NCI-H187 (cell line): ENCODE measurements at places on chromosomes 4 and X.

DNA sequence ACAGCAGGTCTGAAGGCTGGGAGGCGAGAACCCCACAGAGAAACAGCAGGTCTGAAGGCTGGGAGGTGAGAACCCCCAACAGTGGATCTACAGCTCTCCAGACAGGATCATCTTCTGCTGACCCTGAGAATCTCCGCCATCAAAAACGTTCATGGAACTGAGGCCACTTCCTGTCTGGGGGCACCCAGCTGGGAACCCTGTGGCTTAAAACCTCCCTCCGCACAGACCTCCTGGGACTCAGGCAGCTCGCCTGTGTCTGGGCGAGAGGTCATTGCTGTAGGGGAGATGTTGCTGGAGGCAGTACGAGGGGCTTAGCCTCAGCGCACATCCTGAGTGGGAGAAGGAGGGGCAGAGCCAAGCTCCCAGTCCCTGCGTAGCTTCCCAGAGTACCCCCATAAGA, 15.1 kb upstream of the CLDN24 start:
- DNase-seq = no peak

- no peak for DNase-seq
These were observed 210.8 kb upstream of the IRS4 start for GRCh38 chrX:108947205-108947604.

DNA sequence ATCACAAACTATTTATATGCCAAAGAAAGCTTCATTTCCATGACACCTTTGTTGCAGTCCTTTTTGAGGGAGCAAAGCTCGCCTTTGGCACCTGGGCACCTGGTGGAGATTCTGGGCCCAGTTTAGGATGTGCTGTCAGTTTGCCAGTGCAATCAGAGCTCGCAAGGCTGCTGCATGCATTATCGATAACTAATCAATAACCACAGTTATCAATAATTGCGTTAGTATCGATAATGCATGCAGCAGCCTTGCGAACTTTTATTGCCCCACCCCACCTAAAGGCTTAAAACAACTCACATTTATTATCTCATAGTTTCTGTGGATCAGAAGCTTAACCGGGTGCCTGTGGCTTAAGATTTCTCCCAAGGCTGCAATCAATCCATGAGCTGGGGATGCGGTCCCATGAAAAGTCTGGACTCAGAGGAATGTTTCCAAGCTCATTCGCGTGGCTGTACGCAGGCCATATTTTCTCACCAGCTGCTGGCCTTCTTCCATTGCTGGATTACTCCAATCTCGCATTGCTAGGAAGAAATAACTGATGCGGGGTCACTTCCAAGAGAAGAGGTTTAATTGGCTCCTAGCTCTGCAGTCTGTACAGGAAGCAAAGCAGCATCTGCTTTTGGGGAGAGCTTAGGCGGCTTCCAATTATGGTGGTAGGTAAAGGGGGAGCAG, 6.2 kb upstream of the AFAP1 start:
- no peak for DNase-seq

DNA sequence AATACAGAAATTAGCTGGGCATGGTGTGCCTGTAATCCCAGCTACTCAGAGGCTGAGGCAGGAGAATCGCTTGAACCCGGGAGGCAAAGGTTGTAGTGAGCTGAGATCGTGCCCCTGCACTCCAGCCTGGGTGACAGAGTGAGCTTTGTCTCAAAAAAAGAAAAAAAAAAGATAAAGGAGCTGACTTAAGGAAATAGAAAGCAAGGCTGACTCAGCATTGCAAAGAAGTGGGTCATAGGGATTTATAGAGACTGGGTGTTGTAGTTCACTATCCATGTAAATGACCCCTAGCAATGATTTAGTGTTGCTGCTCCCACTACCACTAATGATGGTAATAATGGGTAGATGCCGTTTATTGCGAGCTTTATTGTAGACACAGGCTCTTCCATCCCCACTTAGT, 47.6 kb downstream of the ADD1 start:
- DNase-seq = no peak

- DNase-seq = no peak
These were observed 20.4 kb downstream of the WDR13 start for GRCh38 chrX:48617542-48618340.

DNA sequence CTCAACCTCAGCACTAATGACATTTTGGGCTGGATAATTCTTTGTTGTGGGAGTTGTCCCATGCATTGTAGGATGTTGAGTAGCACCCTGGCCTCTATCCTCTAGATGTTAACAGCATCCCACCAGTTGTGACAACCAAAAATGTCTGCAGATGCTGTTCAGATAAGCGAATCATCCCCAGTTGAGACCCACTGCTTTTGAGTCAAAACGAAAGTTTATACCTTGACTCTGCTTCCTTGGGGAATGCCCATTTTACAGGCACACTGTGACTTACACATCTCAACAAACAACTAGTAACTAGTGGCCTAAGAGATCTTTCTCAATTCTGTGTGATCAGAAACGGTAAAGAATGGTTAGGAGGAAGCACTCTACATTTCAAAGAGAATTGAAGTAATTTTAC, 37.0 kb downstream of the SEPSECS start:
- no peak for DNase-seq

- DNase-seq = no peak
These were observed 383 bp upstream of the TBC1D19 start for GRCh38 chr4:26583538-26583864.

DNA sequence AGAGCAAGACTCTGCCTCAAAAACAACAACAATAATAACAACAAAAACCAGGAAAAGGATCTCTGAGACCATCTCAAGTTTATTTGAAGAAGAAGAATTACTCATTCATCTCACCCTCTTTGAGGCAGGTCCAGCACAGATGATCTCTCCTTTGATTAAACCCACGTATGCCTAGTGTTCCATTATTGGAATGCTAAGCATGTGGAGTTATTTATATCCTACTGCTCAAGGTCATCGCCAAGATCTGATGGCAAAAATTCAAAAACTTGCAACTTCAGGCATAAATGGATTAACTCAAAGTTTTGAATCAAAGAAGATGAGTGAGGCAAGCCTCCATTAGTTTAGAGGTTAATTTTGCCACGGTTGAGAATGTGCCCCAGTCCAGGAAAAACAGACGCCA, 184.2 kb downstream of the DHRSX start:
- no peak for DNase-seq

DNA sequence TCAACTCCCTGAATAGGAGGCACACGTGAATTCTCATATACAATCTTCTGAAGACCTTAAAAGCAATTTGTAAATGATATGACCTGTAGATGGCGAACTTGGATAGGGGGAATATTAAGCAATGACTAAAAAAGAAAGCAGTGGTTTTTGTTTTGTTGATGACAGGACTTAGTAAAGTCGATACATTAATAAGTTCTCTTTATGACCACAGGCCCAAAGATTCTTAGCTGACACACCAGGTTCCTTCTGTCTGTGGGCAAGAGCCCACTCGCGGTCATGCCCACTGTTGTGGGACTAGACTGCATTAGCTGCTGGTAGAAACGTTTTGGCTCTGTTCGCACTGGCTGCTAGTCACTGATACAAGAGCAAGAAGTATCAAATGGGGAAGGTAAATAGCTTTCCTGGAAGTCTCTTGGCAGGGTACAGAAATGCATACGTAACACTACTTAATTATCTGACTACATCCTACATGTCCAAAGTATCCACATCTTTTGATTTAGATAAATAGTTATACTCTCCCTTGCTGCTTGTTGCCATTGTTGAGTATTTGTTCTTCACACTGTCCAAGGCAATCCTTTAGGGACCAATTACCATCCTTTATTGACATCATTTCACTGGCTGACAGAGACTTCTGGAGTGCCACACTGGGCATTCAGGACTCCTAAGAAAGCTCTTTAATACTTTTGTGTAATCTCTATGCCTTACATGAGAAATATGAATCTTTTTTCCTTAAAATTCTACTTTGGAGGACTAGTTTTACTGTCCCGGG, 31.0 kb downstream of the ALPK1 start:
- DNase-seq = no peak
